ENCODE measurements at places on chromosomes 13 and 19.

- no peak for DNase-seq
These were observed 18.3 kb downstream of the GPC6 start for GRCh38 chr13:93244918-93245280.

GRCh38 chr19:30065680-30066606 lies 123.9 kb downstream of the URI1 start:
- no peak for DNase-seq

DNA sequence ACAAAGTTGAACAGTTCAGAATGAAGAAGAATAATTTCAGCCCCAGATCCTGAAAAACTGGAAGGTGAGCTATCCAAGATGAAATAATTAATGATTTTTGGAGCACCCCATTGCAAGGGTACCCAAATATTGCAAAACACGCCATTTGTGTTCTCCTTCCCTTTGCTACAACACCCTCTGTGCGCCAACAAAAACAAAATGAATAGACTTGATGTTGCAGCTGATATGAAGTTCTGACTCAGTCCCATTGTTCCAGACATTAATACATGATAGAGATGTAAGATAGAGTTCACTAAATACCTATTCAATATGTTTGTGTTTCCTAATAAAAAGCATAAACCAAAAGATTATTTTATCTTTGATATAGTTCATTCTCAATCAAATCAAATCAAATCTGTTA lies 287.5 kb upstream of the SOX21 start:
- peak; percentile 31 for DNase-seq

DNA sequence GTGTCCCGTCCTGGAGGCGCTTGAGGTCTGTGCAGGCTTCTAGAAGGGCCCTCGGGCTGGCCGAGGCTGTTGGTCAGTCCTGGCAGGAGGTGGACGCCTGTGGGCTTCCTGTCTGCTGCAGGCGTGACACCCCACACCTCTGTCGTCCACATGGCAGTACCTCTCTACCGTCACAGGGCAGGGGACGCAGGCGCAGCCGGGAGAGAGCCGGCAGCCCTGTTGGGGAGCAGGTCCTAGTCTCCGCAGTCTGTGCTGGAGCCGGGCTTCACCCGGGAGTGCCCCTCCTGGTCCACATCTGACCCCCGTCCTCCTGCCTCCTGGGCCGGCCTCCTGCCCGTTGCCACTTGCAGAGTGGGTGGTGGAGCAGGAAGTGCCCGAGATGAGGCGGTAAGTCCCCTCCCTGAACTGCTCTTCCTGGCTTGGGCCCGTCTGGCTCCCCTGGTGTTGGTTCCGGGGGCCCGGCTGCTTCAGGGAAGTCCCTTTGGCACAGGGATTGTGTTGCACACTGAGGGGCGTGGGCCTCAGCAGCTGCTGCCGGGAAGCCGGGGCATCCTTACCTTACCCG lies 106.0 kb downstream of the KDM4B start:
- DNase-seq, result no peak

GRCh38 chr19:38358071-38358470 lies 16.3 kb upstream of the PSMD8 start:
- no peak for DNase-seq

DNA sequence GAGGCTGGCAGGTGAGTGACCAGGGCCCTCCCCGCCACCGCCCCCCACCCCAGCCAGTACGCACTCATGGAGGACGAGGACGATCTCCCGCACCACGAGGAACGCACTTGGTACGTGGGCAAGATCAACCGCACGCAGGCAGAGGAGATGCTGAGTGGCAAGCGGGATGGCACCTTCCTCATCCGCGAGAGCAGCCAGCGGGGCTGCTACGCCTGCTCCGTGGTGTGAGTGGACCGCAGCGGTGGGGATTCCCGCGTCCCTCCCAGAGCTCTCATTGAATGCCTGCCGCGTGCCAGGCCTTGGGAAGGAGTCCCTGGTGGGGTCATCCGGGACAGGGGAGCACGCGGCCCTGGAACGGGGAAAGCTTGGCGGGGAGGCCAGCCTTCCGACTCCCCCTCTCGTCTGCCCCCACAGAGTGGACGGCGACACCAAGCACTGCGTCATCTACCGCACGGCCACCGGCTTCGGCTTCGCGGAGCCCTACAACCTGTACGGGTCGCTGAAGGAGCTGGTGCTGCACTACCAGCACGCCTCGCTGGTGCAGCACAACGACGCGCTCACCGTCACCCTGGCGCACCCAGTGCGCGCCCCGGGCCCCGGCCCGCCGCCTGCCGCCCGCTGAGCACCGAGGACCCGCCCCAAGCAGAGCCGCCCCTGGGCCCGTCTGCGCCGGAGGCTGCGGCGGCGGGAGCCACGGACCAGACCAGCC lies 4.8 kb upstream of the IFI30 start:
- DNase-seq, result no peak

GRCh38 chr19:51316688-51317087 lies 5.2 kb downstream of the IGLON5 start:
- no peak for DNase-seq

- no peak for DNase-seq
These were observed 1660.3 kb downstream of the EFNB2 start for GRCh38 chr13:104875038-104875754.

- DNase-seq, result no peak
These were observed 146.6 kb downstream of the KLF12 start for GRCh38 chr13:73987618-73988017.

DNA sequence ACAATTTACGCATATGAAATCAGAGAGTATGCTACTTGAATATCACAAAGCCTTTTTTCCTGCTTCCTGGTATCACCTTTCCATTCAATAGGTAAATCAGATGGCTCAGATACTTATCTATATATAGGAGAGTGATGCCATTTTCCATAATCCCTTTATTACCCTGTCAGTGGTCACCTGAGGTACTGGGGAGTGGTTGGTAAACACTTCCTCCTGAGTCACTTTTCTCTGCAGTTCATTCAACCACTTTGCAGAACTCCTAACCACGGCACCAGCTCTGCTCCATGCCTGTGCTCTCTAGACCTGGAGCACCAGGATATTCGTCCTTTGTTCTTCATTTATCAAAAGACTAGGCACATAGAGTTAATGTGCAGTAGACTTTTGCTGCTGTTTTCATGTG lies 748.5 kb upstream of the KLHL1 start:
- no peak for DNase-seq

GRCh38 chr13:92172191-92172590 lies 773.8 kb downstream of the GPC5 start:
- DNase-seq, result no peak

- DNase-seq, result no peak
These were observed 353.0 kb downstream of the NDFIP2 start for GRCh38 chr13:79833991-79834390.

DNA sequence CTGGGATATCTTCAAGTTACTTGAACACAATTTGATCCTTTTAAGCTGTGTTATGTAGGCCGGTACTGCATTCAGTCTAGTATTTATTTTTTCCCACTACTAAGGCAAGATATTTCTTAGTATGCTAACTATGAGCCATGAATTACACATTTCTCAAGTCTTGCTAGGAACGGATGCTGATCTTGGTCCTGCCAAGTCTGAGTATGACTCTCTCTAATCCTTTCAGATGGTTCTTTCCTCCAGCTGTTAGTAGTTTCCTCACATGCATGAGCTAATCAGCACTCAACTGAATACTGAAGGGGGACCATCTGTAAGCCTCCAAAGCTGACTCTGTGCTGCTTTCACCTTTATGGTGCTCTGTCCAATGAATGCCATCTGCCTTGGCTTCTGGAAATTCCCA lies 460.3 kb downstream of the KCTD12 start:
- peak; percentile 34 for DNase-seq

GRCh38 chr13:97491452-97491851 lies 57.5 kb downstream of the RAP2A start:
- DNase-seq, result no peak

DNA sequence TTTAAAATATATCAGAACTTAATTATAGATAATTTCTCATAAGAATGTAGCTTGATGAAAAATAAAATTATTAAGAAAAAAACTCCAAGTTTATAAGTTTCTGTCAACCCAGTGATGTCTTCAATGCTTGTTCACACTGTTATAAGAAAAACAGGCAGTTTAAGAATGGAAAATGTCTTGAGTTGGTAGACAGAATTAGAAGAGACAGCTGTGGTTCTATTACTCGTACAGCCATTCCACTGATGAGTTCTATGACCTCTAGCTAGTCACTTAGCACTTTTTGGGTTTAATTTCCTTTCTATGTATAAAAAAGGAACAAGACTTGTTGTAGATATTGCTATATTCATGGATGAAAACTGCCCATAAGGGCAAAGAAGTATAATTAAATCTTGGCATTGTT lies 1013.1 kb upstream of the ATXN8OS start:
- DNase-seq, result no peak

- DNase-seq, result no peak
These were observed 54.5 kb upstream of the MTIF3 start for GRCh38 chr13:27504868-27505194.

GRCh38 chr19:35378356-35378755 lies 7.5 kb downstream of the GPR42 start:
- no peak for DNase-seq

GRCh38 chr19:18173054-18173571 lies 500 bp upstream of the IFI30 start:
- DNase-seq, result no peak

DNA sequence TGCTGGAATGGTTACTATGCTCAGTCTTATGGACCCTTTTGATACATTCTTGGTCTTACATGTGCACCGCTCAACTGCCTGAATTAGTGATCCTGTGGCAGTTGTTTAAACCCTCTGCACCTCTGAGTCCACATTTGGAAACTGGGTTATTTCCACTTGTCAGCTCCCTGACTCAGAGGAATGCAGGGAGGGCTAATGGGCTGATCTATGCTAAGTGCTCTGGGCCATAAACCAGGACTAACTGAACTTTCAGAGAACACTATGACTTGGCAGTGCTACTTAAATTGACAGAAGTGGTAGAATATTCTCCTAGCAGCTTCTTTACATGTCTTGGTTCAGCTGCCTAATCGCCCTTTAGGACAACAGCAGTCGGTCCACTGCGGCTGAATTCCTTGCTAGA lies 26.8 kb upstream of the MED4 start:
- DNase-seq, result no peak

DNA sequence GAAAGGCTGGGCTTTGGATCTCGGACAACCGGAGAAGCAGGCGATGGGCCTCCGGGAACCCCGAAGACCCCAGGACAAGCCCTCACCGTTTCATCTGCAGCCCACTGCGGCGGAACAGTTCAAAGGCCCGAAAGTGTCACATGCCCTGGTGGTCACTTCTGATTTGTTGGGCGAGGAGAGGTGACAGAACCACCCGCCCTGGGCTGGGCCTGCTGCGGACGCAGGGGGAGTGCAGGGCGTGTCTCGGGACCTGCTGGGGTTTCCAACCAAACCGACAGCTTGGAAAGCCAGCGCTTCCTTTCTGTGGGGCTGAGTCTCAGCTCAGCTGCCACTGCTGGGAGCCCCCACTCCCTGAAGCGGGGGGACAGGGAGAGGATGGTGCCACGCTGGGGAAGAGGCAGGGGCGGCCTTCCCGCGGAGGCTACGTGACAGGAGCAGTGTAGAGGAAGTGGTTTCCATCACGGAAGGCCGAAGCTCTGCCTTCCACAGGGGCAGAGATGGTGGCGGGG lies 22.8 kb upstream of the ZBTB7A start:
- DNase-seq, result no peak

- DNase-seq, result peak; percentile 71
These were observed 6.6 kb downstream of the TMEM272 start for GRCh38 chr13:51838240-51838846.
